Stimulated activated CD4-positive, alpha-beta T cell treated with anti-CD3 and anti-CD28 coated beads, Interleukin-4, amount 100 ng/mL, for 4 hours (primary cell): ENCODE measurements at places on chromosomes 16 and 17.

DNA sequence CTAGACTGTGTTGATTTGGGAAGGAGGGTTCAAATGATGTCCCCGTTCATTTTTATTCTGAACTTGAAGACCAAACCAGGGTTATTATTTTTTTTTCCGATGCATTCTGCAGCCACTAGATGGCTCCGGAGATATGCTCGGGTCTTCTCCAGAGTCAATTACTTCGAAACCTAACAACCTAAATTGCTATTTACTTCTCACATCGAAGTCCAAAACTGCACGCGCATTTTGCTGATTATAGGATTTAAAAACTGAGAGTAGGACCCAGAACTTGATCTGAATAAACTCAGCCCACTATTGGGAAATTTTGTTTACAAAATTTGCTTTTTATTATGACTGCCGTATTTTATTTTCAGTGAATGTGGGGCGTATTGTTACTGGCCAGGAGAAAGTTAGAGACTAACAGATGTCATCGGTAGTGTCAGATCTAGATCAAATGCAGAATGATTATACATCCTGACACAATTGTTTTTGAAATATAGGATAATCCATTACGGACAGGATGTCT is 263.8 kb downstream of the HS3ST3A1 start:
- no peak for DNase-seq

GRCh38 chr16:1091992-1092552 is 4.0 kb downstream of the C1QTNF8 start:
- DNase-seq = no peak

DNA sequence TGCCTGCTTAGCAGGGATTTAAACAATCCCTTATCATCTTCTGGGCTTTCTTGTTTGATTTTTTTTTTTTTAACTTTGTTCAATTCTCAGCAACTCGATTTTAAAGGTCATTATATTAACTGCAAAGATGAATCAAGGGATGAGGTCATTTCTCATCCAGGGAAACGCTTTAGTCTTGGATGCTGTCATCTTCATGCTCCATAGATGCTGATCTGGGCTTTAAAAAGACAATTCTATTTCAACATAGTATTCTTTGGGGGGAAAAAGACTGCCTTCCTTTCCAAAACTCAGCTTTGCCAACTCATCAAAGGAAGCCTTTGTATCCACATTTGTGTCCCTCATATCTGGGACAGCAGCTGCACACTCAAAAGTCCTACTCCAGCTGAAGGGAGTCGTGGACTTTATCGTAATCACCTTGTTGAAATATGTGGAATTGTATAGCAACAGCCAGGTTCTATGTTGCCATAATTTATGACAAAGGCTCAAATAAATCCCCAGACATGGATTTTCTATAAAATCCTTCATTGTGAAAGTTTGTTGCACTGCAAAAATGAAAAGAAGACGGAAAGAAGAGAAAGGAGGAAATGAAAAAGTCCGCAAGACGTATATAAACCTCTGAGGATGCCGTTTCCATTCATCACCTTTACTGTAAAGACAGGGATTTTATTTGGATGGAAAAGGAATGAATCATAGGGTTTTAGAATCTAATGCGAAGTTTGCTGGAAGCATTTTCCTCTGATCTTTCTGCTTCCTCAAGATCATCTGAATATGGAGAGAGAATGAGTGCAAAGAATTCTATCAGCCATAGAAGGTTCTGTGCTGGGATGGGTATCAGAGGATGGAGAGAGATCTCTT is 48.6 kb upstream of the XYLT1 start:
- no peak for DNase-seq

GRCh38 chr16:60541535-60541934 is 1494.7 kb downstream of the CDH8 start:
- DNase-seq = no peak

GRCh38 chr16:9970796-9971195 is 211.4 kb downstream of the GRIN2A start:
- no peak for DNase-seq

DNA sequence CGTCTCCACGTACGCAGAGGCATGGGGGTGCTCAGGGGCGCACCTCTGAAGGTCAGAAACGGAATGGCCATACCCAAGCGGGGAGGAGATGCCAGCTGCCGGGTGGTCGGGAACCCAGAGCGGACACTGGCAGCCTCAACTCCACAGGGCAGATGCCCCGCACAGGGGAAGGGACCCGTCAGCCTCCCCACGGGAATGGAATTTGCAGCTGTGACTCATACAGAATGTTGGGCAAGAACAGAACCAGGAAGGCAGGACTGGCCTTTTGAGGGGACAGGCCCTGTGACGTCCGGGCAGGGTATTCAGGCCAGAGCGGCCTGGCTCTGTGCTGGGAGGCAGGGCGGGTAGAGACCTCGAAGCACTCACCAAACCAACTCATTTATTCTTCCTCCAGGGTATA is 7.5 kb downstream of the TK1 start:
- no peak for DNase-seq

DNA sequence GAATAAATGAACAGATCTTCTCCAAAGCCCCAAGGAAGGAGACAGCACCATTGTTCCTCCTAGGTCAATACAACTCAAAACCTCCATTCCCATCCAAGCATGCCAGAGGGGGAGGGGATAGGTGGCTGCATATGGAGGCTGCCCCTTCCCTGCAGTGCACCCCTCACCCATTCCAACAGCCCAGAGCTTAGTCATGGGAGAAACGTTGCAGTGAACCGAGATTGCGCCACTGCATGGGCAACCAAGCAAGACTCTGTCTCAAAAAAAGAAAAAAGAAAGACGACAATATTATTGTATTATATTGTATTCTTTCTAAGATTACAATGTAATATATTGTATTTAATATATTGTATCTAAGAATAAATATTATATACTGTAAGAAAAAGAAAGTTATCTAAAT is 36.4 kb upstream of the CD300E start:
- no peak for DNase-seq

DNA sequence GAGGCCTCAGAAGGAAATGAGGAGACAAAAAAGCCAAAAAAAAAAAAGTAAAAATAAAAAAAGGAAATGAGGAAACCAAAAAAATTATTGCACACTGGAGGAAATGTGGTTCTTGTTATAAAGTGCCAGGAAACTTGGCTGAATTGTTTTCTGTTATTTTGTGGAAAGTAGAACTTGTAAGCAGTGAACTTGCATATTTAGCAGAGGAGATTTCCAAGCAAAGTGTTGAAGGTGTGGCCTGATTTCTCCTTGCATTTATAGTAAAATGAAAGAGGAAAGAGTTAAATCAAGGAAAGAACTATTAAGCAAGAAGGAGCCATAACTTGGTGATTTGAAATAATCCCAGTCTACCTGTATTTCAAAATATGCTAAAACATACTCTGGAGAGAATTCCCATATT is 34.1 kb upstream of the CPPED1 start:
- no peak for DNase-seq

DNA sequence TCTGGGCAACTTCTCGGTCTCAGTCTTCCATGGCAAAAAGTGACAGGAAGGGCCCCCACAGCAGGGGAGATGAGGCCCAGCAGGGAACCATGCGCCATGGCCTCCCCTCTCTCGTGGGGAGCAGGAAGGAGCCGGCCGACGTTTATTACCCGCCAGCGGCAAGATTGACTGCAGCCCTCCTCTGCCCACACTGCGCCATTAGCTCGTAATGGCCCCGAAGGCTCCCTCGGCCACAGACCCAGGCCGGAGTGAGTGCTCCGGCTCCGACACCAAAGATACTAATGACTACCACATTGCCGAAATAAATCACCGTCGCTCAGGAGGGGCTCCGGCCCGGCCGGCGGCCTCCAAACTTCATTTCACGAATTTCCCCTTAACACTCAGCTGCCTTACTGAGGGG is 226.9 kb downstream of the C16orf78 start:
- DNase-seq = no peak

GRCh38 chr16:46757339-46758050 is 9.4 kb upstream of the MYLK3 start:
- no peak for DNase-seq
